Neural crest cell (in vitro differentiated cells): ENCODE measurements at places on chromosomes 5 and 9. TPM values are rescaled to one million over a fixed set of nuclear protein-coding genes. Genes with fewer than 3 reads are reported as not detected.

WNT8A gene
- not detected in 2 replicates for total RNA-seq

CFAP90 gene
- total RNA-seq = 0.68 and 0.84 TPM in 2 replicates

OTP gene
- 2.1 and 3.1 TPM in 2 replicates for total RNA-seq

RANBP17 gene
- 24.2 and 26.9 TPM in 2 replicates for total RNA-seq

ZNF608 gene
- total RNA-seq = 106 and 107 TPM in 2 replicates

NSD1 gene
- total RNA-seq = 122 TPM in 2 replicates

SMC2 gene
- total RNA-seq = 45.4 and 50.0 TPM in 2 replicates

IL13 gene
- not detected in 2 replicates for total RNA-seq

PRRT1B gene
- not detected in 2 replicates for total RNA-seq

RASA1 gene
- total RNA-seq = 36.1 and 36.2 TPM in 2 replicates

HK3 gene
- total RNA-seq = not detected in 2 replicates

DMRT3 gene
- not detected in 2 replicates for total RNA-seq

ZDHHC11 gene
- total RNA-seq = 14.5 and 17.2 TPM in 2 replicates

PCDHGB5 gene
- total RNA-seq = 0.91 and 1.5 TPM in 2 replicates

AK1 gene
- 39.6 and 45.5 TPM in 2 replicates for total RNA-seq

GPX3 gene
- 4.6 and 4.8 TPM in 2 replicates for total RNA-seq

COL5A1 gene
- 18.6 and 19.4 TPM in 2 replicates for total RNA-seq

CSF1R gene
- not detected in 2 replicates for total RNA-seq

KIF12 gene
- total RNA-seq = not detected in 2 replicates

TNFSF15 gene
- total RNA-seq = not detected in 2 replicates

SNCAIP gene
- total RNA-seq = 10.2 and 11.6 TPM in 2 replicates

PCDHB13 gene
- total RNA-seq = 3.6 TPM in 2 replicates

TMEFF1 gene
- total RNA-seq = 43.1 and 47.9 TPM in 2 replicates

FBXL7 gene
- total RNA-seq = 20.7 and 20.8 TPM in 2 replicates

LNPEP gene
- total RNA-seq = 17.4 and 17.9 TPM in 2 replicates

UNC5A gene
- total RNA-seq = 0.32 and 0.70 TPM in 2 replicates

DPM2 gene
- 52.2 and 59.1 TPM in 2 replicates for total RNA-seq

MARVELD2 gene
- 0.36 and 0.68 TPM in 2 replicates for total RNA-seq

GALT gene
- total RNA-seq = 51.8 and 58.0 TPM in 2 replicates

MRPL50 gene
- total RNA-seq = 17.3 and 18.6 TPM in 2 replicates

FAF2 gene
- total RNA-seq = 49.3 and 50.3 TPM in 2 replicates

PLAC8L1 gene
- 1.8 and 3.3 TPM in 2 replicates for total RNA-seq

KIF4B gene
- not detected in 2 replicates for total RNA-seq

FRRS1L gene
- total RNA-seq = 3.4 and 3.9 TPM in 2 replicates

DEPDC1B gene
- total RNA-seq = 60.4 and 60.9 TPM in 2 replicates

KIF24 gene
- total RNA-seq = 12.3 and 13.8 TPM in 2 replicates

FAM221B gene
- 0.19 and 0.43 TPM in 2 replicates for total RNA-seq

DMGDH gene
- total RNA-seq = not detected in 2 replicates

SMIM27 gene
- 10.2 and 13.6 TPM in 2 replicates for total RNA-seq

ZBTB34 gene
- total RNA-seq = 16.1 and 16.9 TPM in 2 replicates

RAB3C gene
- total RNA-seq = 13.6 and 21.7 TPM in 2 replicates

IRX2 gene
- total RNA-seq = 41.6 and 42.5 TPM in 2 replicates

DOCK2 gene
- total RNA-seq = 0.77 and 1.0 TPM in 2 replicates

GCNT4 gene
- 0.39 and 0.56 TPM in 2 replicates for total RNA-seq

TRIM36 gene
- 18.9 and 22.9 TPM in 2 replicates for total RNA-seq

FCN2 gene
- total RNA-seq = not detected in 2 replicates

FOXD4L4 gene
- 0.16 and 0.26 TPM in 2 replicates for total RNA-seq

BTF3 gene
- 589 and 641 TPM in 2 replicates for total RNA-seq

CDH12 gene
- 0.07 TPM in 1 of 2 replicates, not detected in the other for total RNA-seq
